NB4 (cell line): ENCODE measurements at places on chromosomes 2 and 18.

DNA sequence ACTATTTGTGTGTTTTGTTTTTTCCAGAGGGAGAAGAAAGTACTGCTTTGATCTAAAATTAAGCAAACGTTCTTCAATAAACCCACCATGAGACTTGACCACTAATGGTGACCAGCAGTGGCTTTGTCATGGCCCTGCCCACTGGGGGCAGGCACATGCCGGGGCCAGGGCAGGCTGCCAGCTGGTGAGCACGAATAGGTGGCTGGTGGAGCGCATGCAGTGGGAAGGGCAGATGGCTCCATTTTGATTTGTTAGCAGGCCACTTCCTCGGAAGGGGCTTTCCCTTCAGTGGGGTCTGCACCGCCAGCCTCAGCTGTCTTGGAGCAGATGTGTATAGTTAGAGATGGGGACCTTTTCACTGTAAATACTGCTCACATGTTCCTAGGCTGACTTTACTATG lies 277.1 kb downstream of the SOX11 start:
- no peak for DNase-seq

DNA sequence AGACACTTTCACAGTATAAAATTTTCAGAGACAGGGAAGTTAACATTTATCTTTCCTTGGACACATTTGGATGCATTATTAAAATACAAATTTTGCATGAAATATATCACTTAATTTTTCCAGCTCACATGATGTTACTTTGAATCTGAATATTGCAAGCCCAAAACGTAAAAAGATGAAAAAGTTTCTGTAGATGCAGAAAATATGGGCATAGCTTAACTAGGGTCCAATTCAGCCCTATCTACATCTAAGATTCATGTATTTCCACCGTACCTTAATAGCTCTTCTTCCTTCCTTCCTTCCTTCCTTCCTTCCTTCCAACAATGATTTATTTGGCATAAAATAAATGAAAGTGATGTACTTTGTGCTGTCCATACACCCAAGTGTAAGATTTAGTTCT lies 1084.6 kb upstream of the TMEFF2 start:
- DNase-seq, result no peak

DNA sequence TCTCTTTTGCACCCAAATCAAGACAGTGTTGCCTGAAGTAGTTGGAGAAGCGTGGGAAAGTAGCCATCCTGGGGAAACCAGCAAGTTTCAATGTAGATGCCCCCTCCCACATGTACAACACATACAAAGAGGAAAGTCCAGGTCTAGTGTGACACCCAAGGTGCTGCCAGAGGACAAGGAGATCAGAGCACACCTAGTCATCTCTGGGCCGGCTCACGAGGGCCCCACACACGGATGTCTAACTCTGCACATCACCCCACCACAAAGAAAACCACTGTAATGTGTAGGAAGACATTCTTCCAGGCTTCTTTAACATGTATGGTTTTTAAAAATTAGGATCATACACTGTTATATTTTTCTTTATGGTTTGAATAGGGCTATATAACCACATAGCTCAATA lies 21.6 kb downstream of the PARD6G start:
- DNase-seq, result no peak

DNA sequence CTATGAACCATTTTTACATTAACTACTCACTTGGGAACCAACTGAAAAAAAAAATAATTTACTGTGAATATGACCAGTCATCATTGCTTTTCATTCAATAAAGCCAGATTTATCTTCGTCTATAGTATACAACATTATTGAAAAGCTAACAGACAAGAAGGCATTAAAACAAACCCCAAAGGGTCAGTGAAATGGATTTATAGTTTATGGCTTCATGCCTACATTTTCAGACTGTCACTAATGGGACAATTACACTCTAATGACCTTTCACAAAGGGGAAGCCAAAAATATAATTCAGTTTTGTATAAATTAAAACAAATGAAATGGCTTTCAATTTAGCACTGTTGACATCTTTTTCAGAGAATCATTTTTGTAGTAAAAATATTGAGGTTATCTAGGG lies 169.1 kb downstream of the DSEL start:
- DNase-seq, result no peak

DNA sequence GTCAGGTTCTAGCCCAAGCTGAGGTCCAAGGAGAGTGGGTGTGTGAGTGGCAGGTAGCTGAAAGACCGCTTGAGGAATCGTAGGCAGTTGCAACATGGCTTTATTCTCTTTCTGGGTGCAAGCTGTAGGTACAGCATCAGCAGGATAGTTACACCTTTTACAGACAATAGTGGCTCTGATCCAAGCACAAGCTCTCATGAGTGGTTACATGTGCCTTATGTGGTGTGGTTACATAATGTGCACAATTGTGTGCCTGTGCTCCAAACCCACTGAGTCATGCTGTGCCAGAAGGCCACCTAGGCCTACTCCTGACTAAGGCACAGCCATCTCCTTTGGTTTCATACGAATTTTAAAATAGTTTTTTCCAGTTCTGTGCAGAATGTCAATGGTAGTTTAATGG lies 227.6 kb downstream of the SATB2 start:
- DNase-seq, result peak; percentile 76

DNA sequence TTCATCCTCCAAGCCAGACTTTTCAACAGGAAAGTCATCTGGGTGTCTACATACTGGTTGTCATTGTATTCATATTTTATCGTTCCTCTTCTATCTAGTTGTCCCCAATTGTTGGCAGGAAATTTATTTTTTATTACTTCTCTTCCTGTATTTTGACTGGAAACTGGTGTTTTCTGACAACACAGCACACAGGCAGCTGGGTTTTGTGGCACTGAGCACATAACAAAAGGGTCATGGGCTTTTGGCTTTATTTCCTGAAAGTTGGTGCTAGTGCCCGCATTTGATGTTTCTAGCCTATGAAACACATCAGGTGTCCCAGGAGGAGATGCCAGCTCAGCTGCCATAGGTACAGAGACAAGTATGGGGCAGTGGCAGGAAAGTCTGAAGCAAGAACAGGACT lies 126.4 kb downstream of the TMEM17 start:
- no peak for DNase-seq

- no peak for DNase-seq
Observed at GRCh38 chr18:32542221-32542798, 71.6 kb upstream of the GAREM1 start.

- no peak for DNase-seq
Observed at GRCh38 chr2:26892922-26893524, 45.1 kb downstream of the DPYSL5 start.

DNA sequence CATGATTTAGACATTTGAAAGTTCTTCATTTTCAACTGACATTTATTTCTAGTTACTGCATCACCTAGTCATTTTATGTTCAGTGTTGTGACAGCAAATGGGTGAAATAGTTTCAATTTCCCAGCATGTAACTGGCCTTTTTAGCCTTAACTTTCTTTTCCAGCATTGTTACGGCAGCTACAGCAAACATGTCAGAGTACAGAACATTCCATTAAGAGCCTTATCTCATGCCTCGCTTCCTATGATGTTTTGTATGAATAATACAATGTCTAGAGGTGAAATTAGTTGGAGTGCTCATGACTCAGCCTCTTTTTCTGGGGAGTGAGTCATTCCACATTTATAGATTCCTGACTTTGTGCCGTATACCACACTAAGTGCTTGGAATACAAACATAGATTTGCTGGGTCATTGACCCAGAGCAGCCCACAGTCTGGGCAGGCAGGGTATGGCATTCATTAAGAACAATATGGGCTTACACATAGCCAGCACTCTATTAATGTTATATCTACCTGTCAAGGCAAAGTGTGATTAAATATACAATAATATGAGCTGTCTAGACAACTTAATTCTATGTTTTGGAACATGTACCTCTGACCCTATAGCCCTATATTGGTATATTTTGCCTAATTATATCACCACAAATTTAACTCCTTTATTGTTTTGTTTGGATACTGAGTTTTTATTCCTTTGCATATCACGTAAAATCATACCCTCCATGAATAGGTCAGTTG lies 72.2 kb downstream of the MAP2 start:
- DNase-seq, result peak; percentile 36

GRCh38 chr18:24734058-24734457 lies 273.6 kb downstream of the HRH4 start:
- peak; percentile 19 for DNase-seq

- DNase-seq, result no peak
Observed at GRCh38 chr2:128466776-128467175, 148.1 kb upstream of the HS6ST1 start.

DNA sequence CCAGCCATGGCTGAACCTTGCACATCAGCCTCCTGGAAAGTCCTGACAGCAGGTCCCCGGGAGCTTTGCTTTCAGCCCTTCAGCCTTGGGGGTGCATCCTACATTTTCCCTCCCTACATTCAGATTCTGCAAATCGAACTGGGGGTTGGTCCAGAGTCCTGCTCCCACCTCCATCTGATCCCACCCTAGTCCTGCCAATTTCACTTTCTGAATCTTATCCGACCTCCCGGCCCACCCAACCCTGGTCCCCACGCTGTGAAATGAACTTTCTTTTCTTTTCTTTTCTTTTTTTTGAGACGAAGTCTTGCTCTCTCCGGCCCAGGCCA lies 47.8 kb upstream of the ODC1 start:
- no peak for DNase-seq

GRCh38 chr18:35076135-35076924 lies 35.1 kb downstream of the MAPRE2 start:
- DNase-seq, result no peak

GRCh38 chr2:112150851-112151250 lies 12.7 kb downstream of the FBLN7 start:
- DNase-seq, result no peak

GRCh38 chr2:203673933-203674332 lies 32.5 kb upstream of the CD28 start:
- DNase-seq, result peak; percentile 94

GRCh38 chr18:10526561-10526949 lies 728 bp downstream of the NAPG start:
- no peak for DNase-seq

DNA sequence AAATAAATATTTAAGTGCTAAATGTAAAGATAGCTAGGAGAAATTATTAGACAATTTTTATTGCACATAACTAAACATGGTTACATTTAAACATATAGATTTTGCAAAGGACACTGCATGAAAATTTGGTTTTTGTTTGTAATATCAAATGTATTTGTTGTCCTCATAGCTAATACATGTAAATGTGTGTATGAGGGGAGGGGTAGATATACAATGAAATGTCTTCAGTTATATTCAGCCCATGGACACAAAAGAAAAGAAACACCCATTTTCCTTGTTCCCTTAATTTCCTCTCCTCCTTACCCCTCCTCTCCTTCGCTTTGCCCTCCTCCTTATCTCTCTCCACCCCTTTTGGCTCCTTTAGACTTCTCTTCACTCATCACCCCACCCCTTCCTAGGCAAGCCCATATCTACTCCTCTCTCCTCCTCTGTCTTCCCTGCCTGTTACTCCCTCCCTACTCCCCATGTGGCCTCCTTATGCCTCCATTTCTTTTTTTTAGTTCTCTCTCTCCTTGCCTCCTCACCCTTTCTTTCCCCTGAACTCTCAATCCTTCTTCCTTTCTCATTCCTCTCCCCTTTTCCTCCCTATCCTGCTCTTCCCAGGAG lies 1.4 kb downstream of the COL3A1 start:
- no peak for DNase-seq

- DNase-seq, result peak; percentile 84
Observed at GRCh38 chr2:207135801-207136457, 29.8 kb downstream of the KLF7 start.

DNA sequence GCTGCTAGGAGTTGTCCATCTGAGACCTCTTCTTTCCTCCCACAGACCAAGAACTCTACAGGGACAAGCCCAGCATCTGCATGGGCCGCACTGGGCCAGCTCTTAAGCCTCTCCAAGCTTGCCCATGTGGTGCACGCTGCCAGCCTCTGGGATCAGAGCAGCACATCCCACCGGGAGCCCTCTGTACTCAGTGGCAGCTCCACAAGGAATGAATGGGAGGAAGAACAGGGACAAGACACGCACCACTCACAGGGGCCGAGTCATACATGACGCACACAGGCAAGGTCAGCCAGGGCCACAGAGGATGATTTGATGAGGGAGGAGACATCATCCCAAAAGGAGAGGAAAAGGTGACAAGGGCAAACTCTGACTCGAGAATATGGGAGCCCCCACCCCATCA lies 268.3 kb downstream of the KLHL29 start:
- DNase-seq, result no peak

- no peak for DNase-seq
Observed at GRCh38 chr18:26304511-26304910, 78.3 kb downstream of the TAF4B start.

DNA sequence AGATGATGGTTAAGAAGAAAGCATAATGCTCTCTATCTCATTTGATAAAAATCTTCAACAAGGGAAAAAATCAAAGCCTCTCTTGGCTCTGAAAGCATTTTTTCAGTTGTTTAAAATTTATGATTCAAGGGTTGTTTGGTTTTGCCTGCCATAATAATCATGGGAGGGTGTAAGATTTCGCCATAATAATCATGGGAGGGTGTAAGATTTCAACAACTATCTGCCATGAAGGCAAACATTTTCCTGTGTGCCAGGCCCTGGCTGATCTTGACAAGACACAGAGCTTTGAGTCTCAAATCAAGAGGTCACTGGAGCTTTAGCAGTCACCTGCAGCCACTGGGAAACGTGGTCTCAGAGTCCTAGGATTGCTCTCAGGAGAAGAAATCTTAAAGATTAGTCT lies 175.1 kb upstream of the PIEZO2 start:
- DNase-seq, result no peak

DNA sequence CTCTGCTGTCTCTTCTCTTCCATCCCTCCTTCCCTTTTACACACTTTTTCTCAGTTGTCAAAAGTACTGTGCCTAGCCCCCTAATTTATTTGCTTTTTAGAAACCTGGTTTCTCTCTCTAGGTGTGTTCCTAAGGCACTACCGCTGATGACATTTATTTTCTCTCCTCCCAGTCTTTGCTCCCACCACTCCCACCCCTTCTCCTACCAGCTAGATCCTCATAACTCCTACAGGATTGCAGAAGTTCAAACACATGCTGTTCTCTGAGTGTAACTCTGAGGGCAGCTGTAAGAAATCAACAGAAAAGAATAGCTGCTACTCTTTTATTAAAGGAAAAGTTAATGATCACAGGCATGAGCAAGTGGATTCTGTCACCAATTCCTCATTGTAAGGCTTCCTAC lies 22.3 kb upstream of the LRRTM1 start:
- no peak for DNase-seq

DNA sequence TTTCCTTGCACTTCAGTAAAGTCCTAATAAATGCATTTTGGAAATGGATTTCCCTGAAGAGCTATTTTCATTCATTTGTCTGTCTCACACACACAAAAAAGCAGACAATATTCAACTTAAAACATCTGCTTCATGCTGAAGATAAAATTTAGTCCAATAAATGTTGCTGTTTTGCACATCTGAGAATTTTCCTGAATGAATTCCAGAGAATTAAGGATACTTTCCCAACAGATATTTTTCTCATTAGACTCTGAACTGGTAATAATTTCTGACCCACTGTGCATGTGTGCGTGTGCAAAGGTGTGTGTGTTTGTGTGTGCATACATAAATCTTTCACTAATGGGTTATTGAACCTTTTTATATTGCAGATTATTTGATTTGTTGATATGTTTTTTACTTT lies 390.2 kb upstream of the TMEFF2 start:
- no peak for DNase-seq

DNA sequence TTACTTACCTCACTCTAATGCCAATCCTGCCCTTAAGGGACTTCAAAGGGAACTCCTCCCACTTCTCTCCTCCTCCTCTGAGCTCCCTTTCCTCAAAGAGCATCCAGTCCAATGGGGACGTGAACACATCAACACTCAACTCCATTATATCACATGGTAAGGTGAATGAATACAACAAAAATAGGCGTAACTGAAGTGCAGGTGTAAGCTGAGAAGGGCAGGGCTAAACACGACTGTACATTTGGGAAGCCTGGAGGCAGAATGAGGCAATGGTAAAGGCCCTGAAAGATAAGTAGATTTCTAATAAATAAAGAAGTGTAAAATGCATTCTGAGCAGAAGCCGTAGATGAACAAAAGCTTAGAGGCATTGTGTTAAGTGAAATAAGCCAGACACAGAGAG lies 226.1 kb upstream of the TRIB2 start:
- no peak for DNase-seq
